Motor neuron (in vitro differentiated cells): ENCODE measurements at places on chromosomes 5 and 9.

- no peak for ATAC-seq
These were observed 18.7 kb upstream of the NRARP start for GRCh38 chr9:137320555-137321384.

DNA sequence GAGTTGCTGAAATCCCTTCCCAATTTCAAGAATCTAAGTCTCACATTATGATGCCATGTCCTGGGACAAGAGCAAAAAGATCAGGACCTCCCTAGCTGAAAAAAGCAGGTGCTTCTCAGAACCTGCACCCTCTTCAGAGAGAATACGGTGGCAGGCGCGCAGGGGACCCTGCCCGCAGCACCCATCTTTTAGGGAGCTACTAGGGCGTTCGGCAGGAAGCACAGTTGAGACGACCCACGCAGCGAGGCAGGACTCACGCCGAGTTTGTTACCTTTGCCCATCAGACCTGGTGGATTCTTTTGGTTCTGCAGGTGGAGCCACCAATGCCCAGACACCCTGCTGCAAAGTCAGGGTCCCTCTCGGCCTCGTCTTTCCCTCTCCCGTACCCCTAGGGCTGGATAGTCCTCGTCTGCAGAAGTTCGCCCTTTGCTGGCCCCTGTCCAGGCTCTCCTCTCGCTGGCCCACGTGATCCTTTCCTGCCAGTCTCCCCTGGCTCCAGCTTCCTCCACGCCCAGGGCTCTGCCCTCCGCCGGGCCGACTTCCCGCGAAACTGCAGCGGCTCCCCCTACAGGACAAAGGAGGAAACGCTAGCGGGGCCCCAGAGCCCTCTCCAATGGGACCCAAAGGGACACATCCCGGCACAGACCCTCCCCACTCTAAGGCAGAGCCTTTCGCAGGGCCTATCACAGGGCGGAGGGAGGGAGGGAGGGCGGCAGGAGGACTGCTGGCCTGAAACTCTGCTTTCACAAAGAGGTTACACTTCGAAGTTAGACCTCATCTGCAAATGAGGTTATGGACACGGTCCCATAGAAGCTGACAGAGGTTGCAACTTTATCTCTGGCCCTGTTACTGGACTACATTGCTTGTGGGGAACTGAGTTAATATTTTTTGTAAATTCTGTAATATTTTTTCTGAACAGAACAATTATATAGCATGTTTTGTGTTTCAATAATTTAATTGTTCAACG, 28.8 kb downstream of the TMEM174 start:
- peak; percentile 55 for ATAC-seq

DNA sequence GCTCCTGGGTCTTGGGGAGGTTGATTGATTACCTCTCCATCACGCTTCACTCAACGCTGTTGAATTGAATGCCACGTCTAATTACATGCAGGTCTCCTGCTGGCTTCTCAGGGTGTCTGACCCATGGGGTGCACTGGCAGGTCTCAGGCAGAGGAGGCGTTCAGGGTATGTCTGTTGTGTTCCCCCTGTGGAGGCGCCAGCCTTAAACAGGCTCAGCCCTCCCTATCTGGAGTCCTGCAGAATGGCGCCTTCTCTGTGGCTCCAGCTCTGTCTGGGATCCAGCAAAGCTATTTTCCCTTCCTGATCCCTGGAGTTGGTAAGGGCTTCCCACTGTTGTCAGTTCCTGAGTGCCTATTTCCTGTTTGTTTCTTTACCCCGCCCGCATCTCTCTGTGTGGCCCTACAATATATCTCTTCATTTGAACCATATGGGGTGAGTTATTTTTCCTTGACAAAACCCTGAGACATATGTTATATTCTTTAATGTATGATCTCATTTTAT, 150.0 kb downstream of the NTRK2 start:
- peak; percentile 62 for ATAC-seq

DNA sequence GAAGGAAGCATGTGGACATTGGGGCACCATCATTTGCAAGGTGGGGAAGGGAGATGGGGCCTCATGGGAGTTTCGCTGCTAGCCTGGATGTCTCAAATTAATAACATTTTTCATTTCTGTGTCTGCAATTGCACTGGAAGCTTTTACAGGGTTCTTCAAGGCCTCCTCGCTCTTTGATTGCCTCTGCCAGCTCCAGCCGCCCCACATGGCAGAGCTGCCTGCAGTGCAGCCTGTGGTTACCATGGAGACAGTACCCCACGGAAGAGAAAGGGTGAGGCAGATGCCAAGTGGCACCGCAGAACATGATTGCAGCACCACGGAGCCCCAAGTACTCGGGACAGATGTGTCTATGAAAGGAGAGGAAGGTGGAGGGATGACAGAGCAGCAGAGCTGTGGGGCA, 25.4 kb downstream of the CTNND2 start:
- no peak for ATAC-seq

DNA sequence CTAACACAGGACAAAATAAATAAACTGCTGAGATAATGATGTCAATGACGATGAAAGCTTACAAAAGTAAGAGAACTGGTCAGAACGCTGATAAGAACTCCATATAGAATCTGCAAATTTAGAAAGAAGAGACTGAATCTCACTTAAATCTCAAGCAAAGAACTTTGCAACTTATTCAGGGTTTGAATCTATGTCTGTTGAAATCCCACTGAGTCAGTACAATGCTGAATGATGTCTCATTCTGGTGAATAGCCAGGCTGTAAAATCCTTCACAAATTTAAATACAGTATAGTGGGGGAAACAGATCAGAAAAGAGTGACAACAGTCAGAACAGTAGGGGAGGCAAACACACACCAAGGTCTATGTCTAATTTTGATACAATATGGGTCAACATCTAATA, 38.9 kb upstream of the NR3C1 start:
- ATAC-seq: no peak

DNA sequence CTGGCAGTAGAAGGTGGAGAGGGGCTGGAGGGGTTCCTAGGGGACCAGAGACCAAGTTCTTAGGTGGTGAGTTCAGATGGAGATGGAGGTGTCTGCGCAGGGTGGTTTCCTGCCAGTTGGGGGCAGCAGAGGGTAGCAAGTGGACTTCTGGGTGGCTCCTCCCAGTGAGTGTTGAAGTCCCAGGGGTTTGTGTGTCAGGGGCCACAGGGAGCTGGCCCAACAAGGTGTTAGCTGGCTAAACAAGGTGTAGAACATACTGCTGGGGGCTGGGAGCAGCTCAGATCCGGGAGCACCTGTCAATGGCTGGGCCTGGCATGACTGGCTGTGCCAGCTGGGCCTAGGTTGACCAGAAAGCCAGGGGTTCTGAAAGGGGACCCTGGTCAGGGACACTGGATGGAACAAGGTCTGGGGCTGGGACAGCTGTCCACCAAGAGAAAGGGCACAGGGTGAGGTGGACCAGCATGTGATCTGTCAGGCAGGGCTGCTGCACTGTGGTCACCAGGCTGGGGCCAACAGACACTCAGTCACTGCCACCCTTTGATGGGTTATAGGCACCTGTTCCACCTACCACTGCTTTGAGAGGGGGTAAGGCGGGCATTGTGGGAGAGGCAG, 35.6 kb downstream of the DAB2IP start:
- peak; percentile 26 for ATAC-seq

DNA sequence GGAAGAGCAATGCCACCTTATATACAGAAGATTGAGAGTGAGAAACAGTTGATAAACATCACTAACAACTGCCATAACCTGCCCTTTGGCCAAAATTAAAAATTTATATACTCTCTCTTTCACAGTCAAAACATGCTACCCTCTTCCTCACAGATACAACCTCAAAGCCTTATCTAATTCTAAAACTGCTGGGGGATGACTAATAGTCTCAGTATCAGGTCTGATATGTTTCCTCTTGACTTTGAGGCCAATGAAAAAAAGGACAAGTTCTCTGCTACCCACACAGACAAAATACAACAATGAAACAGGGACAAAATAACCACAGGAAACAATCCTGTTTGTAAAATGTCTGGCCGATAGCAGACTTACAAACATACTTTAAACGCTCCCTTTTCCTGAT, 485.6 kb upstream of the NUDT12 start:
- no peak for ATAC-seq

DNA sequence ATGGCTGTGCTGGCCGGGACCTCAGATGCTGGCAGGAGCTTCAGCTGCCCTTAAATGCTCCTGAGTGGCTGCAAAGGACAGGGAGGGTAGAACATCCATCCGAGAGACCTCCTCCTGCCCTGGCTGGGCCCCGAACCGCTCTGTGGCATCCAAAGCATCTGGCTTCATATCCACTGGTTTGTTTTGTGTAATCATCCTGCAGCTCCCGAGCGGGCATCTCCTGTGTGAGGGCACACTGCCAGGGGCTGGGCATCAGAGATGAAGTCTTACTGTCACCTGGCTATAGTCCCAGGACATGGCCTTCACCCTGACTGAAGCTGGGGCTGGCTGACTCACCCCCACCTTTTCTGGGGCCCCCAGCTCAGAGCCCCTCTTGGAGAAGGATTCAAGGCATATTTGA, 18.5 kb upstream of the NTNG2 start:
- ATAC-seq: no peak

GRCh38 chr9:77177894-77178794, 810 bp downstream of the VPS13A start:
- ATAC-seq: peak; percentile 4
